ENCODE measurements at places on chromosomes 16 and 17.

DNA sequence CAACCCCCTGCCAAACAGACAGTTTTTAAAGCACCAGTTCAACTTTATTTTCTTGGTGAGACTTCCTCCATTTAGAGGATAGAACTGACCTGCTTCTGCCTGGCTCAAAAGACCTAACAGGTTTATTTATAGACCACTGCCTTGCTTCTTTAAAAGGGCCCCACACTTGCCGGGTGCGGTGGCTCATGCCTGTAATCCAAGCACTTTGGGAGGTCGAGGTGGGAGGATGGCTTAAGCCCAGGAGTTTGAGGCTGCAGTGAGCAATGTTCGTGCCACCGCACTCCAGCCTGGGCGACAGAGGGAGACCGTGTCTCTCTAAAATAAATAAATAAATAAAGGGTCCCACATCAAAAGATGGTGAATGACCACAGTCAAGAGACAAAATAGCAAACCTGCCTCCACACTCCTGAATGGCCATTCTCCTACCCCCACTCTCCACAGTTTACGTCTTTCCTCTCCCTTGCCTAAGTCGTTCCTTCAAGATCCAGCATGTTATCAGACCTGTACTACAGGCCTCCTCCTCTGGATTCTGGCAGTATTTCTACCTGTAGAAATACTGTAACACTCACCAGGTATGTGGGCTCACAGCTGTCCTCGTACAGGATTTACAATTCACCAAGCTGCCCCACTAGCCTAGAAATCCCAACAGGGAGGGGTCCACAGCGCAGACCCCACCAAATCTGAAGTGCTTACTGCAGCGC lies 95.6 kb downstream of the SMG6 start:
- DNase-seq = no peak

DNA sequence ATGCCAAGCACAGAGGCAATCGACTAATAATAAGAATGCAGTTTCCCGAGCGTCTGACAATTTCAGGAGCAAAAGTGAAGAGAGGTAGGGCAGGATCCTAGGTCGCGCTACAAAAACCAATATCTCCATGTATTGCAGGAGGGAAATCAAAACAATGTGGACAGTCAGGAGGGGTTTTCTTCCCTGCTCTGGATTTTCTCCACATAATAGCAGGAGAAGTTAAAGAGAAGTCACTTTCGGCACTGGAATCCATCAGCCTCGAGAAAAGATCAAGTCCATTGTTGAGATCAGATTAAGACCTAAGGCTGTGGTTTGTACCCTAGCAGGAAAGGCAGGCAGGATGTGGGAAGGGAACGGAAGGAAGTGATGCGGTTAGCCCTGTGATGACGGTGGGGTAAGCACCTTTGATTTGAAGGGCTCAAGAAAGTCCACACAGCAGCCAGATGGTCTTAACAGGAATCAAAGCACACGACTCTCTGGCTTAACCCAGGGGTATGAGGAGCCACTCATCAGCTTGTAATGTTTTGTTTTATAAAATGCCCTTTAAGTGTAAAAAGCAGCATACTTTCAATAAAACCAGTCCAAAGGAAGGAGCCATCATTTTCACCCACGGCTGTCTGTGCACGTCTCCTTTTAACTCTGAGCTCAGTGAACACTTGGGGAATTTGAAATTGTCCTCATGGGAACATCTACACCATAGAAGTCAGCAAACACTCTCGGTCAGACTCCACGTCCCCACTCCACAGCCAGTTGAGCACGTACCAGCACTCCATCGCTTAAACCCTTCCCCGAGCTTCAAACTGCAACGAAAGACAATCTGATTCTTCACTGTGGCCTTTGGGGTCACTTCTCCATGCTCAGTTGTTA lies 15.8 kb upstream of the AKTIP start:
- DNase-seq = peak; percentile 45

DNA sequence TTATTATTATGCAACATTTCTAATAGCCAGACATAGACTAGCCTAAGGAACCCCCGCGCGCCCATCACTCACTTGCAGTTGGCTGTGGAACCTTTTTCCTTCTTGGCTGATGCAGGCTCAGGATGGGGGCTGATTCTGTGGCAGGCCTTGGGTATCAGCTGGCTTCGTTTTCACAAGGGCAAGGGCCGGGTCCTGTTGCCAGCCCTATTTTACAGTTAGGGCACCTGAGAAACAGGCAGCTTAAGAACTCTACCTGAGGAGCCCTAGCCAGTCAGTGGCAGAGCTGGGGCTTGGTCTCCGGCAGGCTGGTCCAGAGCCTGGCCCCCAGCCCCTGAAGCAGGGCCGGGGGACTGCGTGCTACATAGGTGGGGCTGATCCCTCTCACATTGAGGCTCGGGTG lies 28.7 kb downstream of the ADGRG5 start:
- DNase-seq = no peak

GRCh38 chr16:84281074-84281473 lies 13.6 kb upstream of the WFDC1 start:
- no peak for DNase-seq

DNA sequence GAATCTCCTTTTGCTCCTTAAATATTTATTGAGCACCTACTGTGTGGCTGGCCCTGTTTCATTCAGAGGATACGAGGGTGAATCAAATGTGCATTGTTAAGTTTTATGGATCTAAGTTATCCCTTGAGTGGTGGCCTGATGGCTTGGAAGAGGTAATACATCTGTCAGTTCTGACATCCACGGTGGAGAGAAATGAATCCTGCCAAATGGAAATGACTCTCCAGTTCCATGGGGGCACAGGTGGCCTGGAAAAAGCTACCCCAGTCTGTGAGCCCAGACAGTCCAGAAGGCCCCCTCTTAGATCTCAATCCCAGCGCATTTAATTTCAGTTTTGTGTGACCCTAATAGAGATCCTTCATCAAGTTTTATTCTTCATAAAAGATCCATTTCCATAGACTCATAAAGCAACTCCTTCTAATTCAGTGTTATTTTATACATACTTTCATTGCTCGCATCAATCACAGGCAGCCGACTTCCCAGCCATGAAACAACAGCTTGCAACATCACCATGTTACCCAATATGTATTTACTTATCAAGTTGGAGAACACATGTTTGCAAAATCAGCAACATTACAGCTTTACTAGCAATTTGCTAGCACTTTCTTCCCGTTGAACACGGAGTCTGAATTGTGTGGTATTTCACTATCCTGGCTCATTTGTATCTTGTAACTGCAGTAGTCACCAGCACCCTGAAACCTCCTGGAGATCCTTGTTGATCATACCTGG lies 334.8 kb upstream of the HSBP1 start:
- no peak for DNase-seq

DNA sequence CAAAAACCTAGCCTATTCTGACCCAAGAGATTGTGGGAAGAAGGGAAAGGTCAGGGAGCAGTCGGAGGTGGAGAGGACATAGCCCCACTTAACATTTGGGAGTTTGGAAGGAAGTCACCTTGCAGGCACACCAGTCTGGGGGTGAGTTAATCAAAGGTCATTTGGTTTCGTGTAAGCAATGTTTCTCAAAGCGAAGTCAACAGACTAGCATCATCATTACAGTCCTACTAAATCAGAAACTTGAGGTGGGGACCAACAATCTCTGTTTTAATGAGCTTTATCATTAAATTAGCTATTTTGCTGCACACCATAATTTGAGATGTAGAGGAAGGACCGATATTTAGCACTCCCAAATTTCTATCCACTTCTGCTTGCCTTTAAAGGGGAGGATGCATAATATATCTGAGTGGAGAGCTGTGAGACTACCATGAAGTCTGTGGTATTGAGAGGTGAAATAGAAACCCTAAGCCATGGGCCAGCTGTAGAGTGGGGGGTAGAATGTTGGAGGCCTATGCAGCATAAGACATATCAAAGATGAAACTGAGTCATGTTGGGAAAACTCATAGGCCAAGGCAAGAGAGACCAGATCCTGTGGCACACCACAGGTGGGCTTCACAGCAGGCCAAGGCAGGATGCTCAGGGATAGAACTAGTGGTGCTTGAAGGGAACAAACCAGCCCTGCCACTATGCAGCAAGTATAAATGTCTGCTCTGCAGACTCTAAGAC lies 141.7 kb upstream of the ANKFN1 start:
- no peak for DNase-seq

DNA sequence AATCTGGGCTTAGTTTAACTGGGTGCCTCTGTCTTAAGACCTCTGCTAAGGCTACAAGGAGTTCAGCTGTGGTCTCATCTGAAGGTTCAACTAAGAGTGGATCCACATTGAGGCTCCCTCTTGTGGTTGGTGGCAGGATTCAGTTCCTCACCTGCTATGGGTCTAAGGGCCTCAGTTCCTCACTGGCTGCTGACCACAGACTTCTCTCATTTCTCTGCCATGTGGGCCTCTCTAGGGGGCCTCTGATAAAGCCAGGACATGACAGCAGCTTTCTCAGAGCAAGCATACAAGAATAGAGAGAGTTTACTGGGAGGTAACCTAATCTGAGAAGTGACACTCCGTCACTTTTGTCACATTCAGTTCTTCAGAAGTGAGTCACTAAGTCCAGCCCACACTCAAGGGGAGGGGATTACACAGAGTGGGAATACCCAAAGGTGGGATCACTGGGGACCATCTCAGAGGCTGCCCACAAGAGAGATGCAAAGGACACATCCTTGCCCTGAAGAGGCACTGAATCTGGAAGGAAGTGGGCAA lies 19.2 kb upstream of the ABAT start:
- no peak for DNase-seq

GRCh38 chr16:88655053-88655732 lies 4.3 kb upstream of the CYBA start:
- DNase-seq = no peak

All from stimulated activated CD8-positive, alpha-beta memory T cell treated with anti-CD3 and anti-CD28 coated beads, Interleukin-7, amount 100 ng/mL, for 24 hours (primary cell).